CD4-positive, alpha-beta T cell (primary cell): ENCODE measurements at places on chromosomes 12 and 14.

GRCh38 chr12:84619053-84619571 lies 293.5 kb downstream of the SLC6A15 start:
- DNase-seq: no peak

DNA sequence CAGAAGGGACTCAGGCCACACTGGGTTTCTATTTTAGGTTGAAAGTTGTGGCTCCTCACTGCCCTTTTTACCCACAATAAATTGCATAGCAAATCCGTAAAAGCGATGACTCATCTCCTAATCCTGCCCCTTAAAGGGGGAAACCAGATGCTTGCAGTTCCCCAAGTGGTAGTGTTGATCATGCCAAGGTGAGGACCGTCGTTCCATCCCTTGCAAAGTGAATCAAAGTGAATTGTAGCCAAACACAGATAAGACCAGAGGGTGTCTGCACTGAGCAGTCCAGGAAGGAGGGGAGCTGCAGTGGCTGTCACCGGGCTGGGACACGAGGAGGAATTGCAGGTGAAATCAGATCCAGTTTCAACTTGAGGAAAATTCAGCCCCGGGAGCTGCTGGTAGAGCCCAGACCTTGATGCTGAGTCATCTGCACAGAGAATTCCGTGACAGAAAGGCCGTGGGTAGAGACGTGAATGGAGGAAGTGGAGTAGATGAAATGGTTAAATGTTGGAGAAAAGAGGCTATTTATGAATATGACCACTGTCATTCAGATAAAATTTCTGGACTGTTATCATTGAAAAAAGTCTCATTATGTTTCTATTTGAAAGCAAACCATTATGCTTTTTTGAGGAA lies 44.2 kb upstream of the MMP17 start:
- DNase-seq: no peak

DNA sequence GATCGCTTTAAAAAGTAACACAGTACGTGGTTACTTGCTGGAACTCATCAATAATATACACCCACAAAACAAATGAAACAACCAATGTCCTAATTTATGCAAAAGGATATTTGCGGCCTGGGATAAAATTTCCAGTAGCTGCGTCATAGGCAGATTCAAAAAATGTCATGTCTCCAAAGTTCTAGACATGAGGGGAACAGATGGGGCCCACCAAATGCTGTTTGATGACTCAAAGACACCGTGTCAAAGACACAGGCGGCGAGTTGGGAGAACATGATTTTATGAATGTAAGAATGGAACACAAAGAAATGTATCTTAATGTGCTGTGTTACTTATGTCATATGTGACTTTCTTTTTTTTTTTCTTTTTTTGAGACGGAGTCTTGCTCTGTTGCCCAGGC lies 34.3 kb upstream of the NCOR2 start:
- DNase-seq: no peak

GRCh38 chr14:37590428-37591139 lies 4.5 kb downstream of the FOXA1 start:
- no peak for DNase-seq

DNA sequence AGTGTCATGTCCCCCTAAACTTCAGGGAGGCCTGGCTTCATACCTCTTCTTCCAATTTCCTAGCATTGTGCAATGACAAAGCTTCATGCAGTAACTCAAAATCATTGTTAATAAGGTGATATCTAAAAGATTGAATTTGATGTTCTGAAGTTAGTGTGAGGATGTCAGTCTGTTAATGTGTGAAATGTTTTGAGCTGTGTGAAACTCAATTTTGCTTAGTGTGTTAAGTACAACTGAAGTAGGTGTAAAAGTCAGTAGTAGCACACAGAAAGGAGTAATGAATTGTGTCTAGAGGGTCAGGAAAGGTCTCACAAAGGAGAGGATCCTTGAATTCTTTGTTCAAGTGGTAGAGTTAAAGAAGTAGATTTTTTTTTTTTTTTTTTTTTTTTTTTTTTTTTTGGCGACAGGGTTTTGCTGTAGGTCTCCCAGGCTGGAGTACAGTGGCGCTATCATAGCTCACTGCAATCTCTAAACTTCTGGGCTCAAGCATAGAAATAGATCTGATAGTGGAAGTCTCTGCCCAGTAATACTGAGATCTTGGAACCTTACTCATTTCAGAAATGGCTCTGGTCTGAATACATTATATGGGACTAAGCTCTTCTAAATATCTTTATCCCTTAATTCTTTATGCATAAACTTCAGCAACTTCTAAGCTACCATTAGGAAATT lies 63.9 kb downstream of the FUT8 start:
- no peak for DNase-seq

DNA sequence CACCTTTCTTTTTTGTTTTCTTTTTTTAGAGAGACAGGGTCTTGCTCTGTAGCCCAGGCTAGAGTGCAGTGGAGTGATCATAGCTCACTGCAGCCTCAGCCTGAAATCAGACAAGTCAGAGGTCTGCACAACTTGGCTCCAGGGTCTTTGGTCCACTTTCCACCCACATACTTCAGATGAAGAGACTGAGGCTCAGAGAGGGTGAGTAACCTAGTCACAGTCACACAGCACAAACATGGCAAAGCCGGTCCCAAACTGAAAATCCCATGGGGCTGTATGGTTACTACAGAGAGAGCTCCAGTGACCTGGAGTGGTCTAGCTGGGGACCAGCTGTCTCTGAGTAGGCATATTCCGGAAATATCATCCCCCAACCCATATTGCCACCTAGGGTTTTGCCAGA lies 19.2 kb downstream of the LHX5 start:
- no peak for DNase-seq

- DNase-seq: no peak
Observed at GRCh38 chr14:75911883-75912282, 69.9 kb downstream of the TGFB3 start.
